ENCODE measurements at places on chromosomes 6 and 20.

GRCh38 chr20:50222309-50223038 is 31.8 kb downstream of the CEBPB start:
- DNase-seq, result no peak

GRCh38 chr6:106501960-106502371 is 127.3 kb downstream of the RTN4IP1 start:
- DNase-seq, result no peak

DNA sequence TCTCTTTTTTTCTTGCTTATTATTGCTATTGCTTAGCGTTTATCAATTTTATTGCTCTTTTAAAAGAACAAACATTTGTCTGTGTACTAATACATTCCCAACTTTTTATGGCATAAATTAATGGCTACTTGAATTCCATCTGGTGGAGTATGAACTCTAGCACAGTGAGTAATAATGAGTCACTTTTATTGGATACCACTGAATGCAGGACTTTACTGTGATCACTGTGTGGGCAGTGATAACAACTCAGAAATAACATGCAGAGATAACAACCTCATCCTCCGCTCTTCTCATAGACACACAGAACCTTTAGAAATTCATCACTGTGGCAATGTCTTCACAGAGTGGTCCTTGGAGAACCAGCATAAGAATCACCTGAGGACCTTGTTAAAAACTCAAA is 174.9 kb upstream of the PRND start:
- DNase-seq, result no peak

DNA sequence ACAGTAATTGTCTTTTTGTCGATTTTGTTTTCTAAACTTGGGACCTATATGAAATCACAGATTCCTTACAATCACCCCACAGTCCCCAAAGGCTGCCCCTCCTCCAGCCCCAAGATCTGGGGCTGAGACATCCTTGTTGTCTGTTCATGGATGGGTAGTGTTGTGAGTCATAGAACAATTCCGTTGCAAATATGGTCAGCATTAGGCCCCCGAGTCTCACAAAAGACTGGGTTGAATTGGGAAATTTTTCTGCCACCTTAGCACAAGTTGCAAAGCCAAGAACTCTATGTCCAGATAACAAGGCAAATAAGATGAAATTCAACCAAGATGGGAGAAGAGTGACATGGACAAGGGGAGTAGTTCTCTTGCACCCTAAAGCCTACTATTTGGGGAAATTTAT is 10.5 kb upstream of the TAB2 start:
- no peak for DNase-seq

DNA sequence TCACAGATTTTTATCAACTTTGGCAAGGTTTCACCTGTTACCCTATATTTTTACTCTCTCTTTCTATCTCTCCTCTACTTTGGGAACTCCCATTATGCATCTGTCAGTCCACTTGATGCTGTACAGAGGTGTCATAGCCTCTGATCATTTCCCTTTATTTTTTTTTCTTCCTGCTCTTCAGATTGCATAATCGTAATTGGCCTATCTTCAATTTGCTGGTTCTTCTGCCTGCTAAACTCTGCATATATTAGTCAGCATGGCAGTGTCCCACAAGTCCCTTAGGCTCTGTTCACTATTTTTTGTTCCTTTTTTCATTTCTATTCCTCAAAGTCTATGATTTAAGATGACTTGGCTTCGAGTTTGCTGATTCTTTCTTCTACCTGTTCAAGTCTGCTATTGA is 44.7 kb upstream of the MICB start:
- no peak for DNase-seq

GRCh38 chr20:42721923-42722322 is 467.8 kb downstream of the PTPRT start:
- no peak for DNase-seq

DNA sequence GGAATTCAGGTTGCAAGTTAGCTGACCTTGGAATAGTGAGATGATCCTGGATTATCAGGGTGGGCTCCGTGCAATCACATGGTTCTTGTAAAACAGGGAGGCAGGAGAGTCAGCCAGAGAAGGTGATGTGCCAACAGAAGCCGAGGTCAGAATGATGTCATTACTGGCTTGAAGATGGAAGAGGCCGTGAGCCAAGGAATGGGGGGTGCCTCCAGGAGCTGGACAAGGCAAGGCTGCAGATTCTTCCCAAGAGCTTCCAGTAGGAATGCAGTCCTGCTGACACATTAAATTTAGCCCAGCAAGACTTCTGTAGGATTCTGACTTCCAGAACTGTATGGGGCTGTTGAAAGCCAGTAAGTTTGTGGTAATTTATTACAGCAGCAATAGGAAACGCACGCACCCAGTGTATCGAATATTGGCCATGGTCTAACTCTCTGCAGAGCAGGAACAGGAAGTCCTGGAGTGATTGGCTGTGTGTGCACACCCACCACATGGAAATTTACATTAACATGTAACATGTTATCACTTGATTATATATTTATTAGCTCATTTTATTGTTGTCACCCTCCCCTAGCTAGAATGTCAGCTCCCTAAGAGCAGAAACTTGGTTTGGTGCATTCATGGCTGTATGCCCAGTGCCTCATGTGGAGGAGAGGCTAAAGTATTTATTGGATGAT is 19.1 kb downstream of the SLC24A3 start:
- no peak for DNase-seq

- no peak for DNase-seq
Observed at GRCh38 chr20:11323816-11324215, 593.9 kb upstream of the BTBD3 start.

GRCh38 chr6:22056398-22056797 is 240.4 kb downstream of the PRL start:
- no peak for DNase-seq

DNA sequence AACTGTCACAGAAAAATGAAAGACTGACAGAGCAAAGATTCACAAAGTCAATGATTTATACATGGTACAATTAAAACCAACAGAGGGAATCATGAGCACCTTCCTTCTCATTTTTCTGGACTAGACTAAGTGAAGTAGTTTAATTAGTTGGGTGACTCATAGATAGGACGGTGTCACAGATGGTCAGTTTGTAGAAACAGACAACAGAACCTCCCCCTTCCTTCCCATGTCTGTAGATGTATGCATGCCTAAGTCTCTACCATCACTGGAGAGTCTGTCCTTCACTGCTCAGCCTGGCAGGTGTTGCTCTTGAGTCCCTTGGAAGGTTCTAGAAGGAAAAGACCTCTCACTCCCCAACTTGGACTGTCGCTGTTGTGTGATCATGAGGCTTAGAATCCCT is 75.4 kb upstream of the EEF1E1 start:
- no peak for DNase-seq

DNA sequence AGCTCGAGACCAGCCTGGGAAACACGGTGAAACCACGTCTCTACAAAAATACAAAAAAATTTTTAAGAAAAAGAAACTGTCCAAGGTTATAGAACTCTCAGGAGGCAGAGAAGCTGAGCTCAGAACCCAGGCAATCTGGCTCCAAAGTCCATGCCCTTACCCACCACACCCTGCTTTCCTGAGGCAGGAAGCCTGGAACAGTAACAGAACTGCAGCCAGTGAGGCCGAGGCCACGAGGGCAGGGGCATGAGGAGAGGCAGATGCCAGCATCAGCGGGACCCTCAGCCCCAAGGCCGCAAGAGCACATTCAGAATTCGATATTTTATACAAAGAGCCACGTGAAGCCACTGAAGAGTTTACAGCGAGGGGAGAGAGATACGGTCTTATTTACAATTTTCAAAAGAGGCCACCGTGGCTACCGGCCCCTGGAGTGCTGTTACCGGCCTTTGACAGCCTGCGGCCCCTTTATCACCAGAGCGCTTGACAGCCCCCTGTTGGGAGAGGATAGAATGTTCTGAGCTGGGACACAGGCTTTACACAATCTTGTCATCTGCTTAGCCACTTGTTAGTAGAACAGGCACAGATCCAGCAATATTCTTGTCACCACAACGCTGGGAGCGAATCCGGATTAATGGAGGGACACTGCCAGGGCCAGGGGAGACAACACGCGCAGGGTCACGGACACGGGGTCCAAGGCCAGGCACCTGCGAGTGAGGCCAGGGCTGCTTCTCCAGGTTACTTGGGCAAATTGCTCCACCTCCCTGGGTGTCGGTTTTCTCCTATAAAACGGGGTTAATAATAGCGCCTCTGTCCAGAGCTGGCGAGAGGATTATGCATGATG is 5.6 kb downstream of the SPATA2 start:
- DNase-seq, result no peak

DNA sequence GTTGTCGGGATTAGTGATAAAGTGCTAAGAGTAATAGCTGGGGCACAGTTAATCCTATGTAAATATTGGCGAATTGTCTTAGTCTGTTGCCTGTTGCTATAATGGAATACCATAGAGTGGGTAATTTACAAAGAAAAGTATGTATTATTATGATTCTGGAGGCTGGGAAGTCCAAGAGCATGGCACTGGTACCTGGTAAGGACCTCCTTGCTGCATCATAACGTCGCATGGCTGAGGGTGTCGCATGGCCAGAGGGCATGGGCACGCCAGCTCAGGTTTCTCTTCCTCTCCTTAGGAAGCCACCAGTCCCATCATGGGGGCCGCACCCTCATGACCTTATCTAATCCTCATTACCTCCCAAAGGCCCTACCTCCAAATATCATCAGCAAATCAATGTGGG is 29.7 kb downstream of the IRF4 start:
- DNase-seq, result no peak

DNA sequence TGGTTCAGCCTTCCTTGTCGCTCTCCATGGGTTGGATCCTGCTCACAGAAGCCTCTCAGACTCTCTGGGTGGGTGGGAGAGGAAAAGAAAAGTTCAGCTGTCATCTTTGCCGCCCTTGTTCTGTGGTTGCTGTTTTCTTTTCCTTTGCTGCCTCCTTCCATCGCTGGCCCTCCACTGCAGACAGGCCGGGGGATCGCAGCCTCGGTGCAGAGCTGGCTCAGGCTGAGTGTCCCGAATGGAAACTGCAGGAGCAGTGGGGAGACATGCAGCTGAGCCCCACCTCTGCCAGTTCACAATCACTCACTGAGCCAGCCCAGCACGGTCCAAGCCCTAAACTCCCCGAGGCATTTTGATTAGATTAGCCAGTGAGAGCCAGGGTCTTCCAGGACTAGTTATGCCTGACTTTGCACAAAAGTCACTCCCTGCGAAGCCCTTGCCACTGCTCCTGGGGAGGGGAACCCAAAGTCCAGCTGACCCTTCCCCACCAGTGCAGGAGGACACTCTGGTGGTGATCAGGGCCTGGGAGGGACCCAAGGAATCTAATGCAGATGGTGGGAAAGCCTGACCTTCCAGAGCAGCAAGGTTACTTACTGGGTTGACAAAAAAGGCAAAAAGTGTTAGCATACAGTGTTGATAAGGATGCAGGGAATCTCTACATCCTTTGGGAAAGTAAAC is 14.0 kb downstream of the NRN1 start:
- no peak for DNase-seq

GRCh38 chr20:20593447-20594170 is 118.8 kb downstream of the RALGAPA2 start:
- DNase-seq, result no peak

- no peak for DNase-seq
Observed at GRCh38 chr6:28355743-28356665, 6.3 kb downstream of the ZKSCAN3 start.

DNA sequence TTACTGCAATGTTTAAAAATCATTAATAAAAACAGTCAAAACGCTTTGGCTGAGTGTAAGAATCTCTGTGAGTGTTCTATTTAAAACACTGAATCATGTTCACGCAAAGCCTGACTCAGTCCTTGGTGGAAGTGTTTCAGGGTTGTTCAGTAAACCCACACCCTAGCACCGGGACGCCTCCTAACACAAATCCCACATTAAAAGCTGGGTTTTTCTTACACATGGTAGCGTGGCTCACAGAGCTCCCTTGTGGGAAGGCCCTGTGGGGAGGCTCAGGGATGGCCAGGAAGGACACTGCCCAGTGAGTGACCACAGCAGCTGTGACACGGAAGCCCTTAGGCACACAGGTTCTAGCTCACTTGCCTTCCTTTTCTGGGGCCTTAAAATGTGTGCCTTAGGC is 80.2 kb downstream of the GMPR start:
- peak; percentile 19 for DNase-seq

- DNase-seq, result no peak
Observed at GRCh38 chr6:51768087-51768486, 319.3 kb downstream of the PKHD1 start.

GRCh38 chr6:15507746-15508145 is 155.1 kb downstream of the DTNBP1 start:
- no peak for DNase-seq

DNA sequence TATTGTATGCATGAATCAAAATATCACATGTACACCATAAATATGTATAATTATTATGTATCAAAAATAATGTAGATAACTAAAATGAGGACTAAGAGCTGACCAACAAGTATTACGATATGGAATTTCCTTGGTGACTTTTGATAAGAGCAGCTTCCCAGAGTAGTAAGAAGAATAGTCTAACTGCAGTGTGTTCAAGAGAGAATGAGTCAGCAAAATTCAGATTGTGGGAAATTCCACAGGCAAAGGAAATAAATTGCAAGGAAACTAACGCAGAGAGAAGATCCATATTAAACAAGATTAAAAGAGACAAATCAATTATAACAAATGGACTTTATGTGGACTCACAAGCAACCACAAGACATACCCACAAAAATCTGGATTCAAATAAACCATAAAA is 26.4 kb downstream of the FRK start:
- no peak for DNase-seq

- no peak for DNase-seq
Observed at GRCh38 chr6:137320271-137320670, 101.1 kb upstream of the IFNGR1 start.

DNA sequence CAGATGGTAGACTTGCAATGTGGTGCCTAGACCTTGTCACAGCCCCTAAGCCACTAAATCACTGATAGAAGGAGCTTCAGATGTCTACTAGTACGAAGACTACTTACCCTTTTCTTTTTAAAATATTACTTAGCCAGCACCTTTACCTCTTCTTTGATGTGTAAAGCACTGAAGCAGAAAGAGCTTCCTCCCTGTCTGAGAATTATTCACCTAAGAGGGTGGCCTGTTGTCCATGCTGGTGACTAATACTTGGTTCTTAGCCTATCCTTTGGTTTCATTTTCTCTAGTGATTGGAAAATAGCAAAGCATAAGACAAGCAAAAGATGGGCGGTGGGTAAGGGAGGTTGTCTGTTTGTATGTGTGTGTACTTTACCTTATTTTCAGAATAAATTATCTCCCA is 794.6 kb downstream of the TFAP2A start:
- DNase-seq, result no peak

DNA sequence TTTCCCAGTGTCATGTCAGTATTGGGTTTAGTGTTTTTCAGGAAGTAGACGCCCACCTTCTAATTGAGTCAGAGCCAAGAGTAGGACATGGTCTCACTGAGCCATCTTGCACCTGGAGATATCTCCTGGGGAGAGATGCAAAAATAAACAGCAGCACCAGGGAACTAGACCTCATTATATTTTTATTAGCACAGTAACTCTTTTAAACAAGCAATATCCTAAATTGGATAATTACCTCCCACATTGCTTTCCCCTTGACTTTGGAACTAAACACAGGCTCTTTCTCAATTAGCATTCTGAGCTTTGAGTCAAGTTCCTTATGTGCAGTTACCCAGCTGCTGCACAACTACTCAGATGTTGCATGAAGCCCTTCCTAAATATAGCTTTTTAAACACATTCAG is 175.4 kb downstream of the IBTK start:
- DNase-seq, result no peak

GRCh38 chr20:47952023-47952564 is 166.8 kb upstream of the SULF2 start:
- no peak for DNase-seq

All from stimulated activated CD8-positive, alpha-beta memory T cell treated with anti-CD3 and anti-CD28 coated beads, Interleukin-7, amount 100 ng/mL, for 24 hours (primary cell).